Panc1 (cell line): ENCODE measurements at places on chromosomes 6 and 20. TPM values are rescaled to one million over a fixed set of nuclear protein-coding genes. Genes with fewer than 3 reads are reported as not detected.

- H3K36me3 ChIP-seq: no peaks in the 10 kb centered on the region
- H3K27me3 ChIP-seq: no peaks in the 10 kb centered on the region
- H3K4me3 ChIP-seq: no peak overlapping the region
- no peak for DNase-seq
- peak overlapping the region; percentile 44 for H3K27ac ChIP-seq
These were observed 26.9 kb upstream of the MLN start for GRCh38 chr6:33830635-33831240.

- no peak overlapping the region for H3K4me3 ChIP-seq
- no peak for DNase-seq
- H3K27me3 ChIP-seq: no peaks in the 10 kb centered on the region
- H3K27ac ChIP-seq: no peak overlapping the region
- no peaks in the 10 kb centered on the region for H3K36me3 ChIP-seq
These were observed 41.3 kb downstream of the CPXM1 start for GRCh38 chr20:2759143-2759542.

DNA sequence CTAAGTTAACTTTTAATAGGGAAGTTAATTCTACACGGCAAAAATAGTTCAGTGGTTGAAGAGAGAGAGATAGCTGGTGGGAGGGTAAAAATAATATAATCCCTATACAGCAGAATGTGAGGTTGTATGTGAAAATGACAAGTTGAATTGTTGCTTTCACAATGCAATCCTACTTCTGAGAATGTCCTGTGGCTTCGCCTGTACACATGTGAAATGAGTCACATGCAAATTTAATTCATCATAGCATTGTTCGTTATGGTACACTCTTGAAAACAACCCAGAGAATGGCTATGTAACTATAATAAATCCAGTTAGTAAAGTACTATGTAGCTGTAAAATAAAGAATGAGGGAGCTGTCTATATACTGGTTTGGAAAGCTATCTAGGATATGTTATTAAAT lies 46.0 kb upstream of the HINT3 start:
- no peaks in the 10 kb centered on the region for H3K4me1 ChIP-seq
- H3K4me3 ChIP-seq: no peak overlapping the region
- peaks cover 6% of the 10 kb centered on the region; the same call in 1 of the 2 replicates for H3K36me3 ChIP-seq
- H3K27me3 ChIP-seq: no peaks in the 10 kb centered on the region
- no peak overlapping the region for H3K27ac ChIP-seq
- no peak for DNase-seq

TMEM14A gene
- 45.6 TPM for total RNA-seq

GSTA3 gene
- total RNA-seq: not detected

DNA sequence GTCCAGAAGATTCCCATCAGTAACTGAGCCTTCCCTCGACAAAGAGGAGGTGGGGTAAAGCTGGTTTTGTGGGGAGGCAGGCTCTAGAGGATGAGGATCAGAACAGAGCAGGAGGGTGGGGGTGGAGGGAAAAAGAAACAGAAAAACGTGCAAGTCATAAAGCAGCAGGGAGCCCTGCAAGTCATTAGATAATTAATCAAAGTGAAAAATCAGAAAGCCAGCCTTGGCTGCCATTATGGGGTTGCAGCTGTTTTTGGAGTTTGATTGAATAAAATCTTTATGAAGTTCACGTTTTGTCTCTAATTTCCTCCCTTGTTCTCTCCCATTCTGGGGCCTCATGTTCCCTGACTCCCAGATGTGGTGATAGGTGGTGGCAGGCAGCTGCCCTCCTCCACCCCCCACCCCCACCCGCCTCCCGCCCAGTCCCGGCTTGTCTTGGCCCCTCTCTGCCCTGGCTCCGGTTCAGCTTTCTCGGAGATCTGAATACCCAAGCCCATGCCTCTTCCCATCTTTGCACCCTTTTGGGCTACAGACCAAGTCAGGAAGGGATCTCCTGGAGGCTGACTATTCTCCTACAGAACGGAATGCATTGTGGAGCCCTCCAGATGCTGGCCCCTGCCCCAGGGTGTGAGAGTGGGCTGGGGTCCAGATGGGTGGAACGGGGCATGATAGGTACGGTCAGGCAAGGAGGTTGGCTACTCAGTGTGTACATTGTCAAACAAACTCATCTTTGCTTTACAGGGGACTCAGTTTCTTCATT lies 141.8 kb downstream of the CDC5L start:
- H3K36me3 ChIP-seq: no peaks in the 10 kb centered on the region
- H3K4me3 ChIP-seq: no peak overlapping the region
- no peaks in the 10 kb centered on the region for H3K4me1 ChIP-seq
- no peak overlapping the region for H3K27ac ChIP-seq
- no peaks in the 10 kb centered on the region for H3K27me3 ChIP-seq

PLEKHG1 gene
- total RNA-seq: 4.0 TPM

PPP1R14C gene
- not detected for total RNA-seq

SLC44A4 gene
- total RNA-seq: 2.7 TPM

- peaks cover 7% of the 10 kb centered on the region for H3K36me3 ChIP-seq
- H3K27ac ChIP-seq: peak overlapping the region; percentile 98
- H3K4me3 ChIP-seq: no peak overlapping the region
- H3K4me1 ChIP-seq: peaks cover 49% of the 10 kb centered on the region
These were observed 61.5 kb downstream of the TRAM2 start for GRCh38 chr6:52515219-52515960.

FAM184A gene
- 8.7 TPM for total RNA-seq

- H3K27ac ChIP-seq: no peak overlapping the region
- H3K36me3 ChIP-seq: no peaks in the 10 kb centered on the region
- no peaks in the 10 kb centered on the region for H3K4me1 ChIP-seq
These were observed 45.1 kb upstream of the TBC1D7 start for GRCh38 chr6:13373488-13373886.

OR2B6 gene
- 0.26 TPM for total RNA-seq

SLC17A9 gene
- 0.28 TPM for total RNA-seq

PKHD1 gene
- total RNA-seq: not detected

DNA sequence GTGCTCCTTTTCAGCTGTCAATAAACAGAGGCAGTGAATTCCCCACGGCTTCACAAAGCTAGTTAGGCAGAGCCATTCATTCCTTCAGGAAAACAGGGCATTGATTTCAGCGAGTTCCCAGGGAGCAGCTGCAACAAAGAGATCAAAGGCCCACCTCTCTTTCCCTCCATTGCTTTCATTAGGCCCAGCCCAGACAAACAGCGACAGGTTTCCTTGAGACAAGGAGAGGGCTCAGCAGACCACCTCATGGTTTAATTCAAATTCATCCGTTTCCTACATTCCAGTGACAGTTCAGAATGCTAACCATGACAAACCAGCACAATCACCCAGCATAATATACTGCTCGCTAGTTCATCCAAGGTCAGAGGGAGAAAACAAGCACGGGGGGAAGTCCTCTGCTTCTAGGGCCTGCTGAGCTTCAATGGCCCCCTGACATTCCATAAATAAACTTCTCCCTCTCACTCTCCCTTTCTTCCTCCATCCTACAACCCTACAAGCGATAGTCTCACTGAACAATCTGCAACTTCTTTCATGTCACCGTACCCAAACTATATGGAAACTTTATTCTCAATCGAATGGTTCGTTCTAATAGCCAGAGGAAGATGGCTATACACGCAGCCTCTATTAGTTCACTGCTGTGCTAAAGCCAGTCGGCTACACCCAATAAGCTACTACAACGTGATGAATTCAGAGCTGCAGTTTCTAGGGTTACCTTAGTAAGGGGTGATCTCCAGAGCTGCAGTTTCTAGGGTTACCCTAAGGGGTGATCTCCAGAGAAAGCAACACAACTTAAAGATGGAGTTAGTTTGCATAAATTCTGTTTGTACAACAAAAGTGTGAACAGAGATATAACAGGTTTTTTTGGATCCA lies 34.7 kb downstream of the PLAGL1 start:
- H3K27me3 ChIP-seq: no peaks in the 10 kb centered on the region; the same call in 1 of the 2 replicates
- no peak overlapping the region for H3K4me3 ChIP-seq
- no peak overlapping the region for H3K27ac ChIP-seq
- no peaks in the 10 kb centered on the region; the same call in 1 of the 2 replicates for H3K4me1 ChIP-seq

GRCh38 chr6:113104541-113104940 lies 752.6 kb upstream of the MARCKS start:
- no peaks in the 10 kb centered on the region; the same call in 1 of the 2 replicates for H3K4me1 ChIP-seq
- H3K27ac ChIP-seq: peak overlapping the region; percentile 13; the same call in 1 of the 2 replicates
- no peaks in the 10 kb centered on the region for H3K27me3 ChIP-seq
- H3K36me3 ChIP-seq: no peaks in the 10 kb centered on the region
- DNase-seq: no peak

ATP9A gene
- 8.7 TPM for total RNA-seq

DNA sequence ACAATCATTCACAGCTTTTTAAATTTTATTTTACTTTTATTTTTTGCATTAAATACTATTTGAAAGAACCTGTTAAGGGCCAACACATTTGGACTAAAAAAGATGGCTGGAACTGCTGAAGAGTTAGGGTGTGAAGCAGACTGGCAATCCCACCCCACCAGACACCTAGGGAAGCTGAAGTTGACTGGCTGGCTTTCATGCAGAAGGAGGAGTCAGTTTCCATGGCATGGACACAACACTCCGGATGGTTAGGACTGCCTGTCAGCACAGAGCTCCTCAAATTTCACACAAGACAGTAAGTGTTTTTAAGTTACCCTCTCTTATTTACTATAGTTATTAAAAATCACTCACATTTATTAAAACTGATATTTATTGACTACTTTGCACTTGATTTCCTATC lies at the start of gene ANKRD66:
Gene ANKRD66 (plus strand): TSS at position 238 of the 400 bp plus-strand sequence. CDS start 5,016 bp downstream, outside the sequence.
- H3K4me1 ChIP-seq: no peaks in the 10 kb centered on the region
- no peaks in the 10 kb centered on the region for H3K27me3 ChIP-seq
- DNase-seq: no peak
- no peak within 1 kb of the TSS for H3K4me3 ChIP-seq

GRCh38 chr6:10338151-10338550 lies 76.7 kb downstream of the TFAP2A start:
- H3K4me1 ChIP-seq: no peaks in the 10 kb centered on the region
- H3K36me3 ChIP-seq: no peaks in the 10 kb centered on the region
- H3K27me3 ChIP-seq: no peaks in the 10 kb centered on the region
- no peak for DNase-seq
- no peak overlapping the region for H3K27ac ChIP-seq
- H3K4me3 ChIP-seq: no peak overlapping the region

- DNase-seq: no peak
- H3K36me3 ChIP-seq: no peaks in the 10 kb centered on the region
- no peak overlapping the region for H3K27ac ChIP-seq
- no peaks in the 10 kb centered on the region for H3K27me3 ChIP-seq
- no peak overlapping the region for H3K4me3 ChIP-seq
- H3K4me1 ChIP-seq: no peaks in the 10 kb centered on the region
These were observed 3.6 kb downstream of the IPCEF1 start for GRCh38 chr6:154352898-154353585.

DNA sequence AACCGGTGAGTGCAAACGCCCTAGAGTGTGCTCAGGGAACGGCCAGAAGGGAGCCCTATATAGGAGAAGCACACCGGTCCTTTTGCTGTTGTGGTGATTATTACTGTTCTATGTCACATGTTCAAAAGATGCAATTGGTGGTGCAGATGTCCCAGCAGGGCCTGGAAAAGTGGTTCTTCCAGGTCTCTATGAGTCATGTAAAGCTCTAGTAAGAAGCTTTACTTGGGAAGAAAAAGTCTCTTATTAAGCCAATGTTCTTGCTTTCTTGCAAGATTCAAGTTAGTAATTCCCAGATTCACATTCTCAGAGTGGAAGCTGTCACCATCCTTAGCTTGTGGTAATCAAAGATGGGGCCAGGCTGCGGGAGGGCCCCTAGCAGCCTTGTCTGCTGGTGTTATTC lies 23.3 kb downstream of the EDN3 start:
- no peaks in the 10 kb centered on the region for H3K36me3 ChIP-seq
- H3K27me3 ChIP-seq: peaks cover 10% of the 10 kb centered on the region
- H3K4me3 ChIP-seq: no peak overlapping the region
- no peak overlapping the region for H3K27ac ChIP-seq

- no peak for DNase-seq
- H3K4me1 ChIP-seq: no peaks in the 10 kb centered on the region
- H3K27me3 ChIP-seq: no peaks in the 10 kb centered on the region
- no peak overlapping the region for H3K4me3 ChIP-seq
These were observed 178.7 kb upstream of the IRAK1BP1 start for GRCh38 chr6:78688668-78689067.

DNA sequence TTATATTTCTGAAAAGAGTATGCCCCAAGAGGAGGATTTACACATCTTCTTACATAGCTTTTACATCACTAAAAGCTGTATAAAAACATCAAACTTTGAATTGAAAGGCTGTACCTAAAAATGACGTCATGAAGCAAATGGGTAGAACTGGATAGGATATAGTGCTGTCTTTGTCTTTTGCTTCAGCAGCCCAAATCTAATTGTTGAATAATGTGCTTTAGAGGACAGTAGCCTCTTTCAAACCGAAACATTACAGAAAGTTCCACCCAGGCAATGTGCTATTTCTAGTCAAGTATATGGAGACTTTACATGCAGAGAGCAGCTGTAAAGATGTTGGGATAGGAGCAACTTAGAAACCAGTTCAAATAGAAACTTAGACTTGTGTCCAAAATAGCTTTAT lies 51.9 kb downstream of the ADGRG6 start:
- no peaks in the 10 kb centered on the region; the same call in 1 of the 2 replicates for H3K36me3 ChIP-seq
- no peak overlapping the region for H3K4me3 ChIP-seq
- no peaks in the 10 kb centered on the region for H3K27me3 ChIP-seq
- H3K4me1 ChIP-seq: peaks cover 74% of the 10 kb centered on the region
- peak overlapping the region; percentile 100 for H3K27ac ChIP-seq

SLC22A2 gene
- total RNA-seq: not detected

- H3K27me3 ChIP-seq: no peaks in the 10 kb centered on the region
- no peak for DNase-seq
- no peak overlapping the region for H3K4me3 ChIP-seq
- H3K27ac ChIP-seq: no peak overlapping the region
- H3K4me1 ChIP-seq: peaks cover 28% of the 10 kb centered on the region
These were observed 7.7 kb downstream of the RALY start for GRCh38 chr20:34001378-34001777.

DNA sequence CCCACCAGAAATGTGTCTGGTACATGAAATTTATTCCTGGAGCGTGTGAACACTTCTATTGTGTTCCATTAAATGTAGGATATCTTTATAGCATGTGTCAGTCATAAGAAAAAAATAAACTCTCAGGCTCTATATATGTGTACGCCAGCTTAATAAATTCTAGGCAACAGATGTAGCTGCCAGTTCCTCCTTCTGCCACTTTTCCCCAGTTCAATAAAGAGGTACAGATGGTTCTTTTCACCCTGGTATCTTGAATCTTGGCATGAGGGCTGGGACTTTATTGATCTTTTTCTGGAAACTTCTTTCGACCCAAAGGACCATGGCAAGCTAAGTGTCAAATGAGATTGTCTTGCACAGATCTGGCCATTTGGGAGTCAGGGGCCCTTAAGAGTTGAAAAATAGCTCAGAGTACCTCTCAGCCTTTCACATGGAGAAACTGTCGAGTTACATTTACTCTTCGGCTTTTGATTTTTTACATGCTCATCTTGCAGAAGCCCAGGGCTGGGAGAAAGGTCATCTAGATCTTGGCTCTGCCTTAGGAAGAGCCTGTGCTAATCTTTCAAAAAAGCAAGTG lies 240.9 kb downstream of the DOK5 start:
- H3K4me1 ChIP-seq: no peaks in the 10 kb centered on the region
- no peaks in the 10 kb centered on the region for H3K36me3 ChIP-seq
- DNase-seq: no peak

GRCh38 chr6:117303323-117303722 lies 38.0 kb downstream of the VGLL2 start:
- no peaks in the 10 kb centered on the region for H3K36me3 ChIP-seq
- DNase-seq: no peak
- H3K4me3 ChIP-seq: no peak overlapping the region
- H3K27ac ChIP-seq: no peak overlapping the region
- H3K4me1 ChIP-seq: no peaks in the 10 kb centered on the region

MSH5 gene
- total RNA-seq: 38.1 TPM

- H3K27ac ChIP-seq: no peak overlapping the region
- H3K4me3 ChIP-seq: no peak overlapping the region
- H3K27me3 ChIP-seq: no peaks in the 10 kb centered on the region
These were observed 155.4 kb downstream of the ERMARD start for GRCh38 chr6:169906688-169907418.

GRCh38 chr20:22629927-22630326 lies 45.6 kb upstream of the FOXA2 start:
- H3K36me3 ChIP-seq: no peaks in the 10 kb centered on the region
- no peaks in the 10 kb centered on the region for H3K27me3 ChIP-seq
- no peak overlapping the region for H3K4me3 ChIP-seq
- H3K4me1 ChIP-seq: no peaks in the 10 kb centered on the region
- no peak for DNase-seq

UST gene
- 0.15 TPM for total RNA-seq
